ENCODE measurements at places on chromosomes 2 and 18. TPM values are rescaled to one million over a fixed set of nuclear protein-coding genes. Genes with fewer than 3 reads are reported as not detected.

UGT1A8 gene
- not detected for total RNA-seq

INPP4A gene
- total RNA-seq, result 14.3 TPM

REG3A gene
- total RNA-seq, result not detected

PRLH gene
- not detected for total RNA-seq

OXER1 gene
- total RNA-seq, result not detected

Measured in cardiac atrium fibroblast (primary cell).